HS-5 (cell line): ENCODE measurements at places on chromosomes 6 and 20.

GRCh38 chr6:116447496-116448011, 13.6 kb upstream of the CALHM6 start:
- DNase-seq: peak; percentile 76

DNA sequence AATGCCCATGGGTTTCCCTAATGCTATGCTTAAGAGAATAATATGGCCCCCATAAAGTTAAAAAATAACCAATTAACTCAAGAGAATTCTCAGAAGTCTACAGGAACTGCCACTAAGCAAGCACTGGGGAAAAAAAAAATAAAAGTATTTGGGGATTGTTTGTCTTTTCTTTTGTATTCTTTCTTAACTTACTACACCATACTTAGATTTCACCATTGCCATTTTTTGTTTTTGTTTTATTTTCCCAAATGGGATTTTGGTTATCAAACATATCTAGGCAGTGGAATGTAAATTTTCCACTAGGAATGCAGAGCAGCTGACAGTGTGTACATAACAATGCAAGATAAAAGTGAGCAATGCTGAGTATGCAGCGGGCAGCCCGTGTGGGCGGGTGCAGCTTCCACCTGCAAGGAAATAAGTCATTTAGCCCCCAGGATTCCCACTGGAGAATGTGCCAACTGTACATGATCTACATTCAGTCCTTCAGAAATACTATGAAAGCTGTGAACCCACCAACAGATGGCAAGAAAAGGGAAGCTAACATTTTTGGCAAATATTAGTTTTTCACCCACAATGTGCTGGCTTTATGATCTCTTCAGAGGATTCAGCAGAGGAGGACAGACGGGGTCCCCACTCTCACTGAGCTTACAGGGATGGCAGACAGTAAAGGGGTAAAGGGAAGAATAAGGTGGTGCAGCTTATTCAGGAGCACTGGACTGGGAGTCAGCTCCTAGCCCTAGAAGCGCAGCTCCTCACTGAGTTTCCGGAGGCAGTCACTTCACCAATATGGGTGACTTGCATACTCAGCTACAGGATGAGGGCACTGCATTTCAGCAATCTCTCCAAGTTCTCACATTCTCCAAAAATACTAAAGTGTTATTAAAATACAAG, 44.4 kb downstream of the DCDC2 start:
- peak; percentile 83 for DNase-seq

- peak; percentile 76 for DNase-seq
These were observed 28.9 kb downstream of the PREP start for GRCh38 chr6:105374010-105374420.

DNA sequence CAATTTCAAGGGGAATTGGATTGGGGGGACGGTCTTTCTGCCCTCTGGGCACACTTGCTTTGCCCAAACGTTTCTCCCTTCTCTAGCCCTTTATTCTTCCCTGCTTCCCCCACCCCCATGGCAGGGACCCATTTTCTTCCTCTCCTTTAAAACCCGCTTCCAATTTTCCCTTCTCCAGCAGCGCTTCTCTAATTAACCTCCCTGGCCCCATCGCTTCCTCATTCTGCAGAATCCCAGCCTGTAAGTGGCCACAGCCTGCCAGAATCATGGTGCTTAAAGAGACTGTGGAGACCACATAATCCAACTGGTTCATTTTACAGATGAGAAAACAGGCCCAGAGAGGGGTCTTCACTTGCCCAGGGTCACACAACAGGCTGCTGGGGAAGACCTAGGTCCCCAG, 61.4 kb downstream of the CPNE5 start:
- no peak for DNase-seq

GRCh38 chr6:138517635-138518034, 18.3 kb upstream of the NHSL1 start:
- DNase-seq: no peak

DNA sequence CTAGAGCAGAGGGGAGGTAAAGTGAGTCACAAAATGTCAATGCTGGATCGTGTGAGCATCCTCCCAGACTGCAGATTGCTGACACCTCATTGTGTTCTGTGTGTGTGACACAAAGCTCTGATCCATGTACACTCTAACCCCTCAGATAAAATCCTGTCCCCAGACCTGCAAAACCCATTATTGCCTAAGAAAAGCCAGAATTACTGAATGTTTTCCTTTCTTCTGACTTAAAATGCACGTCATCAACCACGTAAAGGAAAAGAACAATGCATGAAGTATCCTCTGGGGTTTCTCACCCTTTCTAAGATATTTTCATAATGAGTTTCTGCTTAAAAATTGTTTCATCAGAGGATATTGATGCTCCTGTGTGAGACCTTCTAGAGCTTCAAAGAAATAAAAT, 218.0 kb upstream of the PREP start:
- no peak for DNase-seq

GRCh38 chr20:59006864-59007664, at the start of gene CTSZ:
Gene CTSZ (minus strand): TSS chr20:59007254. CDS start chr20:59007128, 126 bp downstream.
- DNase-seq: no peak

DNA sequence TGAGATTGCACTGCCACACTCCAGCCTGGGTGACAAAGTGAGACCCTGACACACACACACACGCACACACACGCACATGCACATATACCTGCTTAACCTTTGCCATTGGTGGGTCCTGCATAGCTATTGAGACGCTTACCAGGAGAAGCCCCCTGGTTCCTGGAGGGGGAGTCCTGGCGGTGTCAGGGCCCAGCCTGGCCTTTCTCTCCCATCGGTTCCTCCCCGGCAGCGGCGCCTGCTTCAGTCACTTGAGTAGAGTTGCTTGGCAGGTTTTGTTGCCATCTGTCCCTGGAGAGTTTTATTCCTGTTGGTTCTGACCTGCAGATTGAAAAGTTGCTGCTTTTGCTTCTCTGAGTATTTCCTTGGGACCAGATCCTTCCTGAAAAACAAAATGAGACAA, 20.6 kb upstream of the FAM209A start:
- DNase-seq: no peak

DNA sequence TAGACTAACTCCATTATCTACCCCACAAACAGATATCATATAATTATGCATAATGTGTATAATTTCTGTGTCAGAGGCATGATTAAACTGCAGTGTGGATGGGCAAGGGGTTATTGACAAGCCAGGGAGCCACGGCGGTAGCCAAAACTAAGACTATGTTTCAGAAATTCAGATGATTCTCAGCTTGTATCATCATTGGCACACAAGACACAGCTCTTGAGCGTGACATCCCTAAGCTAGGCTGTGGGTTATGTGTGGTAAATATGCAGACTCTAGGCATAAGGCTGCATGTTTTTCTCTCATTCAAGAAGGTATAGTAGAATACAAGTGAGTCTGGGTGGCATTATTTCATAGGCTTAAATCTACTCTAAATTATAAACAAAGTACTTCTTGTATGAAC, 154.3 kb downstream of the KLHL32 start:
- DNase-seq: no peak

DNA sequence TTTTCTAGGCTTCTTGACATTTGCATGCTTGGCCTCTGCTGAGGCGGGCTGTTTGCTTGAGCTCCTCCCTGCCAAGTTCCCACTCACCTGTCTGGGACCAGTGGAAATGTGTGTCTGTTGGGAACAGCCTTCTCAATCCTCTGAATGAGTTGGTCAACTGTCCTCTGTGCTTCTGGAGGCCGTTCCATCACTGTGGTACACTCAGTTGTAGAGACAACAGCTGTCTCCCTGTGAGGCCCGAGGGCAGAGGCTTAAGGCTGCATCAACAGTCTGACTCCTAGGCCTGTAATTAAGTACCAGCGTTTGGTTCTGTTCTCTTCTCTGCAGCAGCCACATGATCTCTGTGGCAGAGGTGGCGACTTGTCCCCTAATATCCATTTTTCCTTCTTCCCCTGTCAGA, 110.9 kb downstream of the CDC5L start:
- DNase-seq: no peak

DNA sequence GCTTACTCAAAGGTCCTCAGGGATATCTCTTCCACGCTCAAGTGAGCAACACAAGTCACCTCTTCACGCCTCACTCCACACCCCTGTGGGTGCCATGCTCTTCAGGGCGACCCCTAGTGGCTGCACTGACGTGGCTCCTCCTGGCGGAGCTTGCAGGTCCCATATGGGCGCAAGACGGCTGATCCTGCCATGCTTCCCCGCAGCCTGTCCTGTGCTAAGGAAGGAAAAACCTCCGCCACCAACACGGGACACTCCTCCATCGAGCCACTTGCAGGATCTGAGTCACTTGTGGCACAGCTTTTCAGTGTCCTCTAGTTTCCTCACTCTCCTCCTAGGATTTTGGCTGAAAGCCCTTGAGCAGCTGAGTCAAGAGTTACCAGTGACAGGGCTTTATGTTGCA, 90.7 kb downstream of the KHDC1L start:
- DNase-seq: no peak

- no peak for DNase-seq
These were observed 222.5 kb upstream of the SPTLC3 start for GRCh38 chr20:12786276-12786675.

GRCh38 chr6:135121434-135121833, 59.7 kb upstream of the MYB start:
- no peak for DNase-seq

GRCh38 chr6:27592481-27593199, 119.7 kb upstream of the ZNF184 start:
- peak; percentile 84 for DNase-seq

GRCh38 chr20:51023617-51024155, 779 bp upstream of the KCNG1 start:
- no peak for DNase-seq

- no peak for DNase-seq
These were observed 9.1 kb upstream of the CST4 start for GRCh38 chr20:23697947-23698346.

- DNase-seq: no peak
These were observed 50.5 kb downstream of the HAO1 start for GRCh38 chr20:7889736-7890135.

DNA sequence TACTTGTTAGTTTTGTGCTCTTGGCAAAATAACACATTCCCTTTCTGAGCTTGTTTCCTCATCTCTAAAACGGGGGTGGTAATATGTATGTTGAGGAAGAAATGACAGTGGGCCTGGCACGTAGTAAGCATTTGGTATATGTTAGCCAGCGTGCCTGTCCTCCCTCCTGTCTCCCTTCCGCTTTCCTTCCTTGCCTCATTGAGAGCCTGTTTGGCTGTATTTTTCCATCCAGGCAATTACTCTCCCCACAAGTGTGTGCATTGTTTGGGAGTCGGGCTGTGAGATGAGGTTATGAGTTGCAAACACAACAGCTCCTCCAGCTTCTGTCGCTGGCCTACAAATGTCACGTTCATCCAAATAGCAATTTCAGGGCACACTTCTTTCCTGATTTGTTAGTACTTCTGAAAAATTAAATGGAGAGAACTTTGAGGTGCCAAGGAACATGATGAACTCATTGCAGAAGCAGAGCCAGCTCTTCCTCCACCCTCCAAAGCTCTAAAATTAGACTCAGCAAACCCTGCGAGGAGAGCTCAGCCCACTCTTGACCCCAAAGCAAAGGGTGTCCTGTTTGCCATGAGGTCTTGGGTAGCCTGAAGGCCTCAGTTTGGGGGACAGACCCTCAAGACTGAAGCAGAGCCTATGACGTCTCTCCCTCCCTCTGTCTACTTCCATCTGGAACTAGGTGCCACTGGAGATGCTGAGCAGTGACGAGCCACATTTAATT, 50.7 kb upstream of the TOX2 start:
- no peak for DNase-seq

DNA sequence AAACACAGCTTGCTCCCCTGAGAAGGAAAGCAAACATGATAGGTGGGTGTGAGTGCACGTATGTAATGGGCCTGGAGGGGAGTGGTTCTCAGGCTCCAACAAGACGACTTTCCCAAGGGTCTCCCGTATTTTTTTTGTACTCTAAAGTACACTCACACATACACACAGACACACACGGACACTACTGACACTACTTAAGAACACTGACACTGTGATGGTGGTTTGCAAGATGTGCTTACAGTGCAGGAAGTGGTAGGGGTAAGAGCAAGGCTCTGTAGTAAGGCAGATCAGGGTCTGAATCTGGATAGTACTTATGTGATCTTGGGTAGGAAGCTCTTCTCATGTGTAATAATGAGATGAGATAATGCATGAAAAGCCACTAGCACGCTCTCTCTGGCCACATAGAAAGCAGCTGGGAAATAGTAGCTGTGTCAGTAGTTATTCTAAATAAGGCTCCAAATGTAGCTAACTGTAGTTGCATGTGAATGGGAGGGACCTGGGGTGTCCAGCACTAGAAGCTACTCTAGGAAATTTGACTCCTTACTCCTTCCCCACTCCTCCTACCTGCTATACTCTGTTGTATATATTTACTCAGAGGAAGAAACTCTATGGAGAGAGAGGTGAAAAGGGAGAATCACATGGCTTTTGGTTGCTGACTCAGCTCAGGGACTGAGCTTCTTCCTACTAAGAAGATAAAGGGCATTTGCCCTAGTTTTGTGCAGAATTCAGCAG, 8.4 kb upstream of the ZBTB24 start:
- no peak for DNase-seq

GRCh38 chr20:16517946-16518783, 55.1 kb downstream of the KIF16B start:
- no peak for DNase-seq

DNA sequence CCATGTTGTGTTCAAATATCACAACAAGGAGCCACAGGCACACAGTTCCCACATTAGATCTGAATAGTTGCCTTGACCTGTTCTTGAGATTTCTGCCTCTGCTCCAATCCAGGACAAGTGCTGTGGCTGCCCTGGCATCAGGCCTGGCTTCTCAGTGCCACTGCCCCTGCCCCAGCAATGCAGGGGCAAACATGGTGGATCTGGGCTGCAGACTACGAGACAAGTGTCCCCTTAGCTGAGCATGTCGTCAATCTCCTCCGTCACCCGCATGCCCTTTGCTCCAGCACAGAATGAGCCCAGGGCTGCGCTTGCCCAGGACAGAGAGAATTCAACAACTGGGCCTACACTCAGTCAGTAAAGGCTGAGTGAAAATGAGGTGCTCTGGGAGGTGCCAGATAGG, 201.6 kb downstream of the SYNDIG1 start:
- no peak for DNase-seq

DNA sequence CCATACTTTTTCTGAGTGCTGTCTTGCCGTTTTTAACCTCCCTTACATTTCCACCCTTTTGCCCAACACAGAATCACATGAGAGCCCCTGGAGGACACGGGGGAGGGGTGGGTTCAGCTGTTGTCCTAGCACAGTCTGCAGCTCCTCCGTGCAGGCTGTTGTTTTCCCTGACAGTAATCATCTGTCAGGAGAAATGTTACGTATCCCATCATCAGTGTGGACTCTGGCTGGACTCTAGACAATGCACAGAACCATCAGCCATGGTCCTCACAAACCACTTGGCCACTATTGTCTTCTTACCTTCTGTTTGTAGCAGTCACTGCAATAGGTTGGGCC, 92.1 kb downstream of the RIN2 start:
- no peak for DNase-seq
